ENCODE measurements at places on chromosomes 13 and 19.
A peak's percentile ranks its signal among the peaks of the same experiment; 100 is the strongest.

GRCh38 chr13:106753251-106753650 is 185.3 kb upstream of the ARGLU1 start:
- no peak for DNase-seq

DNA sequence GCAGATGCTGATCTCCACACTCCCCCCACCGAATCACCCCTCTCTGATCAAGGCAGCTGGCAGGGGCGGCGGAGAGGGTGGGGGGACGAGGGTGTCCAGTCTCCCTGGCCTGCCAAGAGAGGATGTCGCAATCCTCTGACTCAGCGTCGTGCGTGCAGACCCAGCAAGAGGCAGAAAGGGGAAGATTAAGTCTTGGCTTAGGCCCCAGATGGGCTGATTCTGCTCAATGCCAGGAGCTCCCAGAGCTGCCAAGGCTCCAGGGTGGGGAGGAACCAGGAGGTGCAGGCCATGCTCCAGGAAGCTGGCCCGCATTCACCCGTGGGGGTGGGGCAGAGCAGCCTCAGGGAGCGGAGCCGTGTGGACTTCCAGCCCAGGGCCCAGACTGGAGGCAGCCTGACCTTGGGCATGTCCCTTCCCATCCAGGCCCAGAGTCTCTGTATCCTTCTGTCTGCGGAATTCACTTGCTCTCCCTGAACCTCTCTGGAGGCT is 6.6 kb upstream of the BCL3 start:
- peak; percentile 99 for DNase-seq

DNA sequence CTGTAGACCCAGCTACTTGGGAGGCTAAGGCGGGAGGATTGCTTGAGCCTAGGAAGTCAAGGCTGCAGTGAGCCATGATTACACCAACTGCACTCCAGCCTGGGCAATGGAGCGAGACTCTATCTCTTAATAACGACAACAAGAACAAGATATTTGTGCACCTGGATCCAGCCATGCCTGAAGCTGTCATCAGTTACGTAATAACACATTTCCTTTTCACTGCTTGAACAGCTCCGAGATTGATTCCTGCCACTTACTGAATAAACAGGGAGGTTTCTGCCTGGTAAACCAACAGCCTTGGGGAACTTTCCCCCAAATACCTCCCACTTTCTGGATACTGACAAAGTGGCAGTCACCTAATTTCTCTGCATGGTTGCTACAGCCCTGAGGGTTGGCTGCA is 5.4 kb downstream of the KANK2 start:
- no peak for DNase-seq

DNA sequence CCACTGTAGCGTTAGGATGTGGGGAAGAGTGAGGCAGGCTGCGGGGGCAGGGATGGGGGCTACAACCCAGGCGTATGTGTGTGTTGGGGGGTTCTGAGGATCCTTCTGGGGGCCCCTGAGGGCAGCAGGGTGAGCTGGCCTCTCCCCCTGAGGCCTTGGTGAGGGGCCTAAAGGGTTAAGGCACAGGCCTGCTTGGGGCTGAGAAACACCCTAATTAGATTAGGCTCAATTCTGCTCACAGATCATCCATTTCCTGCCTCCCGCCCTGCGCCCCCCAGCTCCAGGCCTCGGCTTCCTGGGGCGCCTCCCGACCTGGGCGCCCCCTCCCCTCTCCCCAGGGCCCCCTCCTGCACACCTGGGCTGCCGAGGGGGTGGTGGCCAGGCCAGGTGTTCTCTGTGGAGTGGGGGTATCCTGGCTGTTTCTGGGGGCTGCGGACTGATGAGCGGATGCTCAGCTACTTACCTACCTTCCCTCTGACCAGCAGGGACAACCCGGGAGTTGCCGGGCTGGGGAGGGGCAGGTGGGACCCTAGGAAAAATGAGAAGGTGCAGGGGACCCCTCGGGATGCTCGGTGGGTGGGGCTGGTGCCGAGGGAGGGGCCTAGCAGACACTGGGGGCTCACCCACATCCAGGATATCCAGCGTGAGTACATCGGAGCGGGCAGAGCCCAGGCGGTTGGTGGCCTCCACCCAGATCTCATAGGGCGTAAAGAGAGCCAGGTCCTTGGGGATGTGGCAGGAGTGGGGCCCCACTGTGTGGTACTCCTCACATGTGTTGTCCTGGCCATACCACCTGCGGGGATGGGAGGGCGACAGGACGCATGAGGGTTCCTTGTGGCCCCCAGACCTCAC is 8.6 kb downstream of the CRLF1 start:
- no peak for DNase-seq

DNA sequence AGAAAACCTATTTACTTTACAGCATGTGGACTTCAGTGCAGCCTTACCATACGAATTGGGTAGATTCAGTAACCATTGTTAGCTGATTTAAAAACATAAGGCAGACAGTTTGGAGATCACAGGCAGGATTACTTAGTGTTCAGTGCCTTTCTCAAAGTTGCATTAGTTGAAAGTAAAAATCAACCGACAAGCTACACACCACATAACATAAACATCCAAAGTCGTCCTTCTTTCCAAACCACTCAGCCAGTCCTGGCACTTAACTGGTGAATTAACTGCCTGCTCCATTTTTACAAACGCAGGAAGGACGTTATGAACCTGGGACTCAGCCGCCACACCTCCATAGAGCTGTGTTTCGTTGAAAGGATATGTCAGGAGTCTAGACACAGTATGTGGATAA is 91.4 kb downstream of the COL4A1 start:
- DNase-seq = no peak

DNA sequence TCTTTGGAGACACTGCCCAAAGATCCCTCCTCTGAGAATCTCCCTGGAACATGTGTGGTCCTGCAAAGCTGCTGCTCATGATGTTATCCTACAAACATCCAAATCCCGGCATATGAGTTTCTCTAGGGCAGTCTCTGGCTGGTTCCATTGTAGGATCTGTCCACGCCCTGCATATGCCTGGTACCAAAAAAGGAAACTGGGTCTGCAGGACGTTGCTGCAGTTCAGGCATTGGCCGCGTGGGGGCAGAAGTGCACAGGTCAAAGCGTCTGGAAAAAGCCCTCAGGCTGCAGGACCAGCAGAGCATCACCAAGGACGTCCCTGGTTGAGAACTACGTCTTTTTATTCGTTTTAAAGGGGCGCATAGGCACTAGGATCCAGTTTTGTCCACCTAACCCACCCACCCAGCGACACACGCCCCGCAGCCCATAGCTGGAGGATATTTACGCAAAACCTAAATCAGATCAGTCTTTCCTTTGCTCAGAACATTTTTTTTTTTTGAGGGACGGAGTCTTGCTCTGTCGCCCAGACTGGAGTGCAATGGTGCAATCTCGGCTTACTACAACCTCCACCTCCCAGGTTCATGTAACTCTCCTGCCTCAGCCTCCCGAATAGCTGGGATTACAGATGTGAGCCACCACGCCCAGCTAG is 12.9 kb upstream of the ZNF564 start:
- DNase-seq = peak; percentile 83

- no peak for DNase-seq
These were observed 11.4 kb downstream of the SLC7A9 start for GRCh38 chr19:32858155-32858554.

DNA sequence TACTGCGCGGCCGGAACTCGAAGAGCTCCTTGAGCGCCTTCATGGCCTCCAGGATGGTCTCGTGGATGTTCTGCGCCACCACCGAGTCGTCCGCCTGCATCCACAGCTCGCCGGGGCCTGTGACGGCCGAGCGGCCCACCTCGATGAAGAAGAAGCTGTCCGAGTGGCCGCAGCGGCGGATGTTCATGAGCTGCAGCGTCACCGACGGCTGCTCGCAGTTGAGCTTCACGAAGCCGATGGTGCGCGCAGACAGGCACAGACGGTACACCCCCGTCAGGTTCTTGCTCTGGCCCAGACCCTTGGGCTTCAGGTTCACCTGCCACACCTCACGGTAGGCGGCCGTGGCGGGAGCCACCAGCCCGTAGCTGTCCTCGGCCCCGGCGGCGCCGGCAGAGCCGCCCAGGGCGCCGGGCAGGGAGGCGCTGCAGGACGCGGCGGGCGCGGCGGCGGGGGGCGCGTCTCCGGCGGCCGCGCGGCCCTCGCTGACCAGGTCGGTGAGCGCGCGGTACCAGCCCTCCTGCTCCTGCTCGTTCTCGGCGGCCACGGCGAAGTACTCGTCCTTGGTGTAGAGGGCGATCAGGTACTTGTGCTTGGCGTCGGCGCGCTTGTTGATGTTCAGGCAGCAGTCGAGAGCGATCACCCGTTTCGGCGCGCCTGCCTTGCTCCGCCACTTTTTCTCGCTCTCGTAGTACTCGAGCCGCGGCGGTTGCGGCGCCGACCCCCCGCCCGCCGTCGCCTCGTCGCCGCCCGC is 1.1 kb downstream of the IRS2 start:
- no peak for DNase-seq

DNA sequence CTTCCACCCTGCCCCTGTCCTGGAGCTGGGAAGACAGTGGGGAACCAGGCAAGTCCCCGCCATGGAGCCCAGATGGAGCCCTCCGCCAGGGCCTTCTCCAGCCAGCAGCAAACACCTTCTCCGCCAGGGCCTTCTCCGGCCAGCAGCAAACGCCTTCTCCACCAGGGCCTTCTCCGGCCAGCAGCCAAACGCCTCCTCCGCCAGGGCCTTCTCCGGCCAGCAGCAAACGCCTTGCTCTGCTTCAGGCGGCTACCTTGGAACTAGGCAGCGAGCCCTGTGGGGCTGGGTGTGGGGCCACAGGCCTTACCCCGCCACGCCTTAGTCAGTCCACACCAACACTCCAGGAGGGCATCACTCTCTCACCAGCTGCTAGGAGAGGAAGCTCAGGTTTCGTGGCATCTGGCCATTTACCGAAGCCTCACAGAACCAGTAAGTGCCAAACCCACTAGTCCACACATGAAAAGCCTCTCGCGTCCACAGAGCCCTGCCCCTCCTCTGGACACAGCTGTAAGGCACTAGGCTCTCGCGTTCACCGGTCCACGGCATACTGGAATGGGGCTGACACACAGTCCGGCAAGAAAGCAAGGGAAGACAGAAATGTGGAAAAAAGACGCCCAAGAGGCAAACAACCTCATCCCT is 41.0 kb downstream of the MLLT1 start:
- no peak for DNase-seq

GRCh38 chr13:37484056-37484455 is 114.5 kb downstream of the POSTN start:
- DNase-seq = no peak

GRCh38 chr19:28556371-28556770 is 656.6 kb downstream of the UQCRFS1 start:
- no peak for DNase-seq

GRCh38 chr13:33677215-33677614 is 140.7 kb upstream of the RFC3 start:
- DNase-seq = no peak

DNA sequence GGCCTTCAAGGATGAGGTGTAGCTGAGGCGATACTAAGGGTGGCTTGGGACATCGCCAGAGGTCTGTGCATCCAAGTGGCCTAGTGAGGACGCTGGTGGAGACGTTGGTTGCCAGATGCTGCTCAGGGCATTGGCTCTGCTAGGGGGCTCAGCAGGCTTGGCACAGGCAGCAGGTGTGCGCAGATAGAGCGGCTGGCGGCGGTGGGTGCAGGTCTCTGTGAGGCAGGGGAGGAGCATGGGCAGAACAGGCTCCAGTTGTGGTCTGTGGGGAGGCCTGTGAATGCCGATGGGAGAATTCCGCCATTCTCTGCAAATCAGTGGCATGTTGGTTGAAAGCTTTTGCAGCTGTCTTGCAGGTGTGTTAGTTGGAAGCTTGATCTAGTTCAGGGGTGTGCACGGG is 21.2 kb downstream of the PRAM1 start:
- no peak for DNase-seq

DNA sequence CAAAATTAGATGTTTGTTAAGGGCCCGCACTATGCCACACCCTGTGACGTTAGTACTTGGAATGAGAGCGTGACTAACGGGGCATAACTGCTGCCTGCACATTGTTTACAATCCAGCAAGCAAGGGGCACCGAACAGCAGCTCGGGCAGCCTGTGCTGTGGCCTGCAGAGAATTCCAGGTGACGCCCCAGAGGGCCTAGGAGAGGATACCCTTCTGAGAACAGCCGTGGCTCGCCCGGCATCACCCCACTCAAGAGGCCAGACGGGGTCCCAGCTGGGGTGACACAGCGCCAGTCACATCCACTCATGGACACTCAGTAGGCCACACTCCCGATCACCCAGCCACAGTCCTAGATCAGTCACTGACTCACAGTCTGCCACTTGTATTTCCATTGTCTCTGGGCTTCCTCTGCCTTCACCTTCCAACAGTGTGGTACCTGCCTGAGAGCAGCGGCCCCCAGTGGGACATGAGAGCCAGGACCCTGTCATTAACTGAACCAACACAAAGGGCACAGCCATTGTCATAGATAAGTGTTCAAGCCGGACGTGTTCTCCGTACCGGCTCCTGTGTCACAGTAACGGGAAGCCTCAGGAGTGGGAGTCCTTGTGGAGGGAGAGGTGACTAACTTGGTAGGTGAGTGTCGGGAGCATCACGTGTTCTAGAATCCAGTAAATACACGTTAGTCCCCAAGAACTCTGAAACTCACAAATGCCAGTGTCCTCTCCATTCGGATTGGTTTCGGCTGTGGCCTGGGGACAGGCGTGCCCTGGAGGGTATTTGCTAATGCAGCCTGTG is 7.5 kb downstream of the ZNF331 start:
- no peak for DNase-seq

- DNase-seq = no peak
These were observed 8.5 kb upstream of the SHISA2 start for GRCh38 chr13:26060357-26060756.

DNA sequence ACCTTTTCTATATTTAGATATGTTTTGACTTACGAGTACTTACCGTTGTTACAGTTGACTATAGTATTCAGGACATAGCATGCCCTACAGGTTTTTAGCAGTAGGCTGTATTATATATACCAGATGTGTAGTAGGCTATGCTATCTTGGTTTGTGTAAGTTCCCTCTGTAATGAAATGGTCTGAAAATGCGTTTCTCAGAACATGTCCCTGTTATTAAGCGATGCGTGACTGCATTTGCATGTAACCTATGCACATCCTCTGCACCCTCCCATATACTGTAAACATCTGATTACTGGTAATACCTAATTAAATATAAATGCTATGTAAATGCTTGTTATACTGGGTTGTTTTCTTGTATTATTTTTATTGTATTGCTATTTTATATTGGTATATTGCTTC is 6.6 kb downstream of the ZNF766 start:
- no peak for DNase-seq

GRCh38 chr19:41903193-41903953 is 20.4 kb downstream of the ARHGEF1 start:
- no peak for DNase-seq

GRCh38 chr13:99005609-99006008 is 27.7 kb upstream of the DOCK9 start:
- no peak for DNase-seq

DNA sequence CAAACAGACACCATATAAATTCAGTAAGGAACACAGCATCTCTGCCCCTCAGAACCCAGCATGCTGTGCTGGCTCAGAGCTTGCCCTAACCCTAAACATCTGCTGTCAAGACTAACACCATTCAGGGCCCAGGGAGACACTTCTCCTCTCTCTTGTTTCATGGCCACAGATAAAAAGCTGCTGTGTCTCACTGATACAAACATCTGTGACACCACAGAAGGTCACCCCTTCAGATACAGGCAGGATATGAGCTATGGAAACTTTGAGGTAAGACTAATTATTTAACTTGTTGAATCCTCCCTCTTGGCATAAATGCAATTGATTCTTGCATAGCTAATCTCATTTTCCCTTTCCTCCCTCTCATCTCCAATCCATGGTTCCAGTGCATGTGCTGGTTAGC is 61.6 kb upstream of the GPR12 start:
- no peak for DNase-seq
